ENCODE measurements at places on chromosomes 2 and 18. TPM values are rescaled to one million over a fixed set of nuclear protein-coding genes. Genes with fewer than 3 reads are reported as not detected.
A peak's percentile ranks its signal among the peaks of the same experiment; 100 is the strongest.

- no peak for DNase-seq
Measured at GRCh38 chr2:57465967-57466366, 580.6 kb upstream of the VRK2 start.

DNA sequence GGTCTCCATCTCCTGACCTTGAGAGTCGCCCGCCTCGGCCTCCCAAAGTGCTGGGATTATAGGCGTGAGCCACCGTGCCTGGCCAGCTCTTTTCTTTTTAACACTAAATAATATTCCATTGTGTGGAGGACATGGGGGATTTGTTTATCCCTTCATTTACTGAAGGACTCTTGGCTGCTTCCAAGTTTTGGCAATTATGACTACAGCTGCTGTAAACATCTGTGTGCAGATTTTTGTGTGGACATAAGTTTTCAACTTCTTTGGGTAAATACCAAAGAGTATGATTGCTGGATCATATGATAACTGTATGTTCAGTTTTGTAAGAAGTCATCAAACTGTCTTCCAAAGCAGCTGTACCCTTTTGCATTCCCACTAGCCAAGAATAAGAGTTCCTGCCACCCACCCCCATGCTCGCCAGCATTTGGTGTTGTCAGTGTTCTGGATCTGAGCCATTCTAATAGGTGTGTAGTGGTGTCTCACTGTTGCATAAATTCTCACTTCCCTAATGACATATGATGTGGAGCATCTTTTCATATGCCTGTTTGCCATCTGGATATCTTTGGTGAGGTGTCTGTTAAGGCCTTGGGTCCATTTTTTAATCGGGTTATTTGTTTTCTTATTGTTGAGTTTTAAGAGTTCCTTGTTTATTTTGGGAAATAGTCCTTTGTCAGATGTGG is 52.2 kb downstream of the TNFRSF11A start:
- no peak for DNase-seq

GRCh38 chr18:14089781-14090180 is 42.5 kb downstream of the ZNF519 start:
- DNase-seq, result no peak

ST8SIA3 gene
- 2.3 TPM for total RNA-seq

GRCh38 chr2:73068147-73068546 is 3.4 kb downstream of the SFXN5 start:
- DNase-seq, result no peak

NTSR2 gene
- total RNA-seq, result not detected

GRCh38 chr2:42974169-42974720 is 181.9 kb upstream of the HAAO start:
- DNase-seq, result no peak

DNA sequence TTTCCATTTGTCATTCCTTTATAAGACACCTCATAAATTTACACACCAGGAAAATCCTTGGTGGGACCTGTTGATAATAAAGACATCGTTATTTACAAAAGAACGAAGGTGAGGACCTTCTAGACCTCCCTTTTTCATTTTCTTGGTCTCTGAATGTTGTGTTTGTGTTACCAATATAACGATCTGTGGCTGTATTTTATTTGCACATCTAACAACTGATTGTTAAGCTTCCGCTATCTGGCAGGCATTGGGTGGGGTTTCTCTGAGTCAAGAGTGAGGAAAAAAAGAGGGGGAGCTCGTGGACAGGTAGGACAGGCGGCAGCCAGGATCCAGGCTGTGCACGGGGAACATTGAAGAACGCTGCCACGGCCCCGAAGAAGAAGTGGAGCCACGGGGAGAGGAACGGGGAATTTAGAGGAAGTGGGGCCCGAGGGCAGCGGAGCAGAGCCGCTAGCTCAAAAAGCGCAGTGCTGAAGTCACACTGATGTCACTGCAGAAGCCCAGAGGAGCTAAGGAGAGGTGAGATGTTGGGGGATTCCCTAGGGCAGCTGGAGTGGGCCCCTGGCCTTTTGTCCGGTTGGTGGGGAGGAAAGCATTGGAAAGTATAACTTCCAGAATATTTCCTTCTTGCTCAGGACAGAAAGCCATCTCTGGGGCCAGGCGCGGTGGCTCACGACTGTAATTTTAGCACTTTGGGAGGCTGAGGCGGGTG is 20.9 kb upstream of the DNMT3A start:
- DNase-seq, result no peak

LINC00305 gene
- total RNA-seq, result not detected

DNA sequence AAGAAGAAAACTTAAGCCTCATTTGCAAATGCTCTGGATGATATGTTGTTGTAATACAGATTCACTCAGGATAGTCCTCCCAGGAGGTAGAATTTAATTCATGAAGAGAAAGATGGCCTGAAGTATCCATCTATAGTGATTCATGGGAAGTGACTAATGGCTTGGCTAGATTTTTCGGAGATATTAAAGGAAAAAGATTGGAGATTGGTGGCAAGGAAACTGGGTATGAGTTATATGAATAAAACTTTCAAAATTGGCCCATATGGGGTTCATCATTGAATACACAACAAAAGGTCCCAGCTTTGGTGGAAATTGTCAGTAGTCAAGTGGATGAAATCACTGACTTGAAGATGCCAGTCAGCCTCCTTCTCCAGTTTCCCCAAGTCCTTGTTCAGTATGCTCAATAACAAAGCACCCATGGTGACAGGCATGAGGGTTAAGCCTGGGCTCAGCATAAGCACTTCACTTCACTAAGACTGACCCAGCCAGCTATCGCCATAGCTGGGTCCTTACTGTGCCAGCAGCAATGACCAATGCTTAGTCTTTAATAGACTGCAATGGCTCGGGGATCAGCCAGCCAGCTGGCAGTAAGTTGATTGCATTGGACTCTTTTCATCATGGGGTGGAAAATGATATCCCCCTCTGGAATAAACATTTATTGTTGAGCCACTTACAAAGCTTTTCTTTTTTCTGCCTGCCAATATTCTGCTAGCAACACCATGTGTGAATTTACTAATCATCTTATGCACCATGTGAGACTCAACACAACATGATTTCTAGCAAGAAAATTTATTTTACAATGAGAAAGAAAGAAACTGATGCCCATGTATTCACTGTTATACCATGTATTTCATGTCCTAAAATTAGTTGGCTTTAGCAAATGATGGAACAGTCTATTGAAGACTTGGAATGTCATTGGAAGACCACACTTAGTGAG is 176.6 kb upstream of the TACR1 start:
- no peak for DNase-seq

PMAIP1 gene
- 162 TPM for total RNA-seq

GPR17 gene
- not detected for total RNA-seq

CCDC138 gene
- 23.7 TPM for total RNA-seq

CTNNA2 gene
- total RNA-seq, result 3.8 TPM

COL3A1 gene
- total RNA-seq, result 0.76 TPM

TOGARAM2 gene
- total RNA-seq, result 0.62 TPM

DNA sequence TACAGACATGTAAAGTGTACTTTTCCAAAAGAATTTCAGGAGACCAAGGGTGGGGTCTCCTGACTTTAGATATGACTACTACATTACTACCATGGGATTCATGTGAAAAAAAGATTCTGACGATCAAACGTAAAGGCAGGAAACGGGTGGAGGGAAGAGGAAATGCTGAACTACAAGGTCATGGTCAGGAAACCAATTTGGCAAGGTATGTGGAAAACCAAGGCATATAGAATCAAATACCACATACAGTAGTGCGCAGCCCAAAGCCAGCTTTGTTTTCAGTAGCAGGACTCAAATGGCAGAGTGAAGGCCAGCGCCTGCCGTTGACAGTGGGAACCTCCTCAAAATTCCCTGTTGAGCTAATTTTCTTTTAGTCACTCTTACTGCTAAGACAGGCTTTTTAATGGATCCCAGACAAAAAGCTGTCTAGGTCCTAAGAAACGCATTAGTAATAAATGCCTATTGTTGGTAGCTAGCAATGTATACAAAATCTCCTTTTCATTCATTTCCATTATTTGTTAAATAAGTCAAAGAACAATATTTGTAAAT is 57.6 kb upstream of the SERTAD2 start:
- DNase-seq, result no peak

DNAJC5G gene
- total RNA-seq, result 0.18 TPM

DNA sequence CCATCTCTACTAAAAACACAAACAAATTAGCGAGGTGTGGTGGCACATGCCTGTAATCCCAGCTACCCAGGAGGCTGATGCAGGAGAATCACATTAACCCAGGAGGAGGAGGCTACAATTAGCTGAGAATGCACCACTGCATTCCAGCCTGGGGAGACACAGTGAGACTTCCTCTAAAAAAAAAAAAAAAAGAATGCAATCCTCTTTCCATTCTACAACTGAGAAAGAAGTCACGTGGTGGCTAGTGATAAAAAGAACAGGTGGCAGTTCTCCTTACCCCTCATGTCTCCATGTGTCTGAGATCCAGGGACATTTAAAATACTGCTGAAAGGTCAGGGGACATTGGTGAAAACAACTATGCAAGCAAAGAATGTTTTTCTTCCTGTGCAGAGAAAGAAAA is 24.4 kb upstream of the GPR39 start:
- DNase-seq, result peak; percentile 17

DNA sequence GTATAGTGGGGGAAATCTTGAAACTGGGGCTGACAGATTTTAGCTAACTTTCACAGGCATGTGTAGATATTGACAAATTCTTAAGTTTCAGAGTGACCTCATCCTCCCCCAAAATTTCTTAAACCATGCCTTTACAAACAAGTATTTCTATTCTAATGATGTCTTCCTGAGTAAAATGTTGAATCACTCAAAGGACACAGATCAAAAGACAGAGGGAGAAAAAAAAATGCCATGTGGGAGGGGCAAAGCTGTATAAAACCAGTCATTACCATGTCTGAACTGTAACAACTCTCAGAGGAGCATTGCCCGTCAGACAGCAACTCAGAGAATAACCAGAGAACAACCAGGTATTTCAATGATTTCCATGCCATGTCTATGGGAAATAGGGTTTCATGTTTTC is at the start of gene SERPINB2:
TSS of gene SERPINB2 (plus strand) at position 282 of the 400 bp plus-strand sequence. CDS start 3,740 bp downstream, outside the sequence.
- DNase-seq, result no peak

DNA sequence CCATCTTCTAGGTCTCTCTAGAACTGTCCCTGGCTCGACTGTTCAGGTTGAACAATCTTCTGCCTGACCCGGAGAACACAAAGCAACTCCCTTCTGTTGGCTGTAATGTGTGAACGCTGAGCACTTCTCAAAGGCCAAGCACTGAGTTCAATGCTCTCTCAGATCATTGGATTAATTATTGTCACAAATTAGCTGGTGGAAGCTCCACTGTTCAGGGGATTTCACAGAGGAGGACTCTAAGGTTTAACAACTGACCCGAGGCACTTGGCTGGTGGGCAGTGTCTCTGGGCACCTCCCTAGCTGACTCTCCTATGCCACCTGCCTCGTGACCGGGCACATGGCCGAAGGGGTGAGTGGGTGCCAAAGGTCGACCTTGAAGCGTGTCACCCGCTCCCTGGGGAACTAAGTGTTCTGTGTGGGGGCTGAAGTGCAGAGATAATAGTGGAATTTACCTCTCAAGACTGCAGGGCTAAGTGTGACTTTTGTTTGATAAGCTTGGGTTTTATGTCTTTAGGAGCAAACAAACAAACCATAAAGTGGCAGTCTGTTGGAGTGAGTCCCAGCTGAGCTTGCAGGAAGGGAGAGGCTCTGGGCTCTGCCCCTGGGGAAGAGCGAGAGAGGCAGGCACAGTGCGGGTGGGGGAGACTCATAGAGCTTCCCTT is 64.8 kb downstream of the BCL2L11 start:
- no peak for DNase-seq

CELF4 gene
- total RNA-seq, result 2.9 TPM

DSG1 gene
- not detected for total RNA-seq

DNA sequence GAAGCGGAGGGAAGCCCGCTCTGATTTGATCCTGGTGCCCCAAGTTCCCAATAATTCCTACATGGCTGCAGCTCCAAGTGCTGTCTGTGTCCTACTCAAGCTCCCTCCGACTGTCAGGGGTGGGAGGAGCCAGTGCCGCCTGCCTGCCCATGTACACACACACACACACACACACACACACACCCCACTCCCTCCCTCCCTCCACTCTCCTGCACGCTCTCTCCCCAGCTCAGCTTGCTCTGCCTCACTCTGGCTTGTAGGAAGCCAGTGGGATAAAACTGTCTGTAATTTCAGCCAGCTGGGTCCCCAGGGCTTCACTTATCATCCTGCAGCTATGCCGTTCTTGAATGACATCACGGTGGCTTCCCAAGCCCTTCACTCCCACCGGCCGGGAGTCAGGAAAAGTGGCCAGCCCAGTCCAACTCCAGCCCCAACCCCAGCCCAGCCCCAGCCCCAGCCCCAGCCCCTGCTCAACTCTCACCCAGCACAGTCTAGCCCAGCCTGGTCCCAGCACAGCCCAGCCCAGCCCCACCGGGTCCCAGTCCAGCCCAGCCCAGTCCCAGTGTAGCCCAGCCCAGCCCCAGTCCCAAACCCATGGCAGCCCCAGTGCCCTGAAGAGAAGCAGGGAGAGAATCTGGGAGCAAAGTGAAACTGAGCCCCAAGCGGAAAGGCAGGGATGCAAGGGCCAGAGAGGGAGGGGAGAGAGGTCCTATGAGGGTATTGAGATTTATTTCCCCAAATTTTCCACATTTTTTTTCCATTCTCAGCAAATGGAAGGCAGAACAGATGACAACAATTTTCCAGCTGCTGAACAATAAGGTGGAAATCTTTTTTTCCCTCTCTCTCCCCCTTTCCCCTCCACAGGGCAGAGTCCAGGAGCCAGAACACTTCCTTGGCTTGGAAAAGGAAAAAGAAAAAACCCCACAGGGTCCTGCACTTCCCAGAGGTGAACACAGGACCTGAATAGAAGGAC is 144.0 kb downstream of the TNS1 start:
- no peak for DNase-seq

POTEE gene
- total RNA-seq, result 2.2 TPM

DNA sequence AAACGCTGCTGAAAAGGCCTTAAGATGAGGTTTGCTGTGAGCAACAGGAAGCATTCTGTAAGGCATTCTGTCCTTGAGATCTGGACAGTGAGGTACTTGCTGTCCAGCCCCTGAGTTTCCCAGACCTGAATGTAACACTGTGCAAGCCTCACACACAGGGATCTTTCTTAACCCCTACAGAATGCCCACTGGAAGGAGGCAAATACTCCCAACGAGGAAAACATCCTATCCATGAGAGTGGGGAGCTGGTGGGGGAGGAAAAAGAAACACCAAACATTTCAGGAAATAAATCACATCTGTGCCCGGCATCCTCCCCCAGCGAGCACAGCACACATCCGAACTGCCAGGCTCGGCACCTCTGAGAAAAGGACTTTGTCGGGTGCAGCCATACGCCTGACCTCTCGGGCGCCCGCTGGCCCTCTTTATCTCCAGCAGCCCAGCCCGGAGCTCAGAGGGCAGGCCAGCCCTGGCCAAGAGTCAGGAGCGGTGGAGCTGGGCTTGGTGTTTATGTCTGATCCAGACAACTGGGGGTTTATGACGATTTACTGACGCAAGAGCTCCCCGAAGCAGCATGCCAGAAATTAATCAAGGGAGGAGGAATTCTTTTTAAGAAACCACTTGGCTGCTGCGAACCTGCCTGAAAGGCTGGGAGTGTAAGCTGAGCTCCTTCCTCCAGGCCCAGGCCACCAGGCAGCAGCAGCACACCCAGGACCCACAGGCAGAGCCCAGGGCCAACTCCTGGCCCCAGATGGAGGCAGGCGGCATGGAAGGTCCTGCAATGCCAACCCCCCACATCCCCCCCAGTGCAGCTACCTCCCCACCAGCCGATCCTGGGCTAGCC is 72.2 kb downstream of the HDAC4 start:
- no peak for DNase-seq

GRCh38 chr18:6616981-6617380 is 112.5 kb upstream of the ARHGAP28 start:
- DNase-seq, result no peak

GRCh38 chr2:101872480-101872879 is 119.3 kb upstream of the IL1R2 start:
- DNase-seq, result no peak

GRCh38 chr2:24754985-24755705 is 38.0 kb downstream of the PTRHD1 start:
- no peak for DNase-seq

All from WTC11 (cell line).